NCI-H2227 treated with DMSO at 0.1 percent for 48 hours (cell line): ENCODE measurements at places on chromosomes 5 and 9.

DNA sequence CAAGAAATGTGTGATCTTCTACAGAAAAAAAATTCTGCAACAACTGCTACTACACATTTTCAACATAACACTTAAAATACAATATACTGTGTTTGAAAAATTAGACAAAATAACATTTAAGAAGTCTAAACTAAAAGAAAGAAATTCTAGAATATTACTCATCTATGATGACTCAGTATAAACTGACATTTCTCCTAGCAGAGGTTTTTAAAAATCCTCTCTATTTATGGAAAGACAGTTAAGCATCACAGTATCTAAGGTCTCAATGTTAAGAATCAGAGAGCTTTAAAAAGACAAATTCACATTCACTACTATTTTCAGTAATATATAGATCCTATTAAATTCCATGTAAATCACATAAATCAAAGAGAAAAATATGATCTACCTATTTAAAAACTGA, 61.3 kb downstream of the NR2F1-AS1 start:
- DNase-seq = no peak

DNA sequence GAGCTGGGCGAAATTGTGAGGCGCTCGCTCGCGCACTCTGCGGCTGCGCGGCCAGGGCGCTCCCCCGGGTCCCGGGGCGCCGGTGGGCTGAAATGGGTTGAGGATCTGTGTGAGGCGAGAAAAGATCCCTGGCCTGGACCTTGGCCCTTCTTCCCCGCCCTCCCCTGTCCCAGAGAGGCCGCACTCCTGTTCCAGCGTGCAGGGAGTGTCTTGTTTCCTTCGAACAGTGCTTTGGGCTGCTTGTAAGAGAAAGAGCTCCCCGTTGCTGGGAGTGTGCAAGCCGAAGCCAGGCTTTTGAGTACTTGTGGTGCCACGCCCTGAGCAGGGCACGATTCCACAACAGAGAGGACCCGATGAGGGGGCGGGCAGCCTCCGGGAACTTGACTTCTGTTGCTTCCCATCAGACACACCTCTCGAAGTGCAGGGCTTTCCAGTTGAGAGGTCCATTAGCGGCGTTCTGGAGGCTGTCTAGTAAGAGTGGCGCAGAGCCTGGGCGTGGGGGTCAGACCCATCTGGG, 535 bp downstream of the DOLPP1 start:
- peak; percentile 36 for DNase-seq

DNA sequence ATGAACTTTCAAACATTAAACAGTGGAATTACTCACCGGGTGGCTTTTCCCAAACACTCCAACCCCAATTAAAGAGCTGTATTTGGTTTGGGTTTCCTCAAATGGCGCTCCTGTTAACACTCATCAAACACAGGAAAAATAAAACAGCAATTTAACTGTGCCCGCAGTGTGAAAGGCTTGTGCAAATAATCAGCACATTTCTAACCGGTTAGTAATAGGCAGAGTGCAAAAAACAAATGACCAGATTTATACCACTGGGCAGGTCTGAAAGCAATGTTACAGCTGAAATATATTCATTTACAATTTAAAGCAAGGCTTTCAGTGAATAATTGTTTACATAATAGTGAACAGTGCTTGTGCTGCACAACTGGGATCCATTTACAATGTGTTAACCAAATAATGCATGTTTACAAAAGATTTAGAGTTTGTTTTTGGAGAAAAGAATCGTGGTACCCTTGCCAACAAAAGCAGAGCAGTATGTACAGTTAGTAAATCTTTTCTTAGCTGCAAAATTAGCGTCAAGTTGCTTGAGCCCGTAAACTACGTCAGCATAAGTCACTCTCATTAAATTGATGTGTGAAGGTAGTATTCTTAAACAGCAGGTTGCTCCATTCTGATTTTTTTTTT, 662.9 kb upstream of the ZNF608 start:
- DNase-seq = no peak

- DNase-seq = no peak
Observed at GRCh38 chr9:27110181-27110580, 1.2 kb downstream of the TEK start.

- no peak for DNase-seq
Observed at GRCh38 chr5:191036-191948, at the start of gene LRRC14B. LRRC14B (plus strand) TSS chr5:191495; CDS start chr5:191539, 44 bp downstream.

DNA sequence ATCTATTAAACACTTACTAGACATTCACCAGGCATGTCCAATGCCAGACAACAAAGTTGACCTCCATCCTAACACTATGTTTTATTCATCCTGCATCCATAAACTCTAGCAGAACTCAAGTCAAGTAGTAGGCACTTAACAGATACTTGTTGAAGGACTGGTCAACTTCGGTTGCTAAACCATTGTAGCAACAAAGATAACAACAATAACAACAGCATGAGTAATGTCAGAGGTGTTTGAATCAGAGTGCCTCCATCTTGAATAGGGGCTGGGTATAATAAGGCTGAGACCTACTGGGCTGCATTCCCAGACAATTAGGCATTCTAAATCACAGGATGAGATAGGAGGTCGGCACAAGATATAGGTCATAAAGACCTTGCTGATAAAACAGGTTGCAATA, 180.5 kb upstream of the ZNF462 start:
- DNase-seq = no peak

- no peak for DNase-seq
Observed at GRCh38 chr9:105401651-105402050, 46.2 kb upstream of the FSD1L start.

DNA sequence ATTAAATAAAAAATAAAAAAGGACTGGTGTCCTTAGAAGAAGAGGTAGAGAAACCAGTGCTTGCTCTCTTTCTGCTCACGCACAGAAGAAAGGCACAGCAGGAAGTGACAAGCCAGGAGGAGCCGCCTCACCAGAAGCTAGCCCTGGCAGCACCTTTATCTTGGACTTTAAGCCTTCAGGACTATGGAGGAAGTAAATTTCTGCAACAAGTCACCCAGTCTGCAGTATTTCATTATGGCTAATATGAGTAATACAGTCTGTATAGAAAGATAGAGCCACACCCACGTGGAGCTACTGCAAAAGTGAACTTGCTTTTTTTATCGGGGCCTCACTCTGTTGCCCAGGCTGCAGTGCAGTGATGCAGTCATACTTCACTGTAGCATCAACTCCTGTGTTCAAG, 68.4 kb downstream of the PDZD2 start:
- DNase-seq = no peak

DNA sequence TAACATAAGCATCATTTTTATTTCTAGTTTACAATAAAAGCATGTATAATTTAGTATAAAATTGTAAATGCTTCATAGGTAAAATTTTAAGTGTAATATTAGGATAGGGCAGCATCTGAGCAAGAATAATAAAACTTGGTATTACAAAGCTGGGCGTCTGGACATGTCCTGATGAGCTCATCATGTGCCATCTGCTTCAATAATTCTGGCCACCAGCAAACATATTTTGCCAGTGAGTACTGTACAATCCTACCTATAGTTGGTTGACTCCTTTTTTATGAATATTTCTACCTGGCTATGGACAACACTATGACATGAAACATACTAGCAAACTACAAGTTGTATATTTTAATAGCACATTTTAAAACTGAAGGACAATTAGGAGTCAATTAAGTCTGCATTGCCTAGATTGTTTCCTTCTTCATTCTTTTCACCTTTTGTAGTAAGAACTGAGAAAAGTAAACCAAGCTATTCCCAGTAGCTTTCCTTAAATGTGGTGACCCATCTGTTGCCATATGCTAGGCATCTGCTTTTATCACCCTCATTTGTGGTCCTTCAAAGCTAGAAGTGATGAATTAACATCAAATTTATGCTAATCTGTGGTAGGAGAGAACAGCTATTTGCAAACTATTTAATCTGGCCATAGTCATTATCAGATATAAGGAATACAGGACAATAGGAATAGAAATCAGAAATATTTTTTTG, 23.4 kb downstream of the LURAP1L start:
- DNase-seq = no peak

DNA sequence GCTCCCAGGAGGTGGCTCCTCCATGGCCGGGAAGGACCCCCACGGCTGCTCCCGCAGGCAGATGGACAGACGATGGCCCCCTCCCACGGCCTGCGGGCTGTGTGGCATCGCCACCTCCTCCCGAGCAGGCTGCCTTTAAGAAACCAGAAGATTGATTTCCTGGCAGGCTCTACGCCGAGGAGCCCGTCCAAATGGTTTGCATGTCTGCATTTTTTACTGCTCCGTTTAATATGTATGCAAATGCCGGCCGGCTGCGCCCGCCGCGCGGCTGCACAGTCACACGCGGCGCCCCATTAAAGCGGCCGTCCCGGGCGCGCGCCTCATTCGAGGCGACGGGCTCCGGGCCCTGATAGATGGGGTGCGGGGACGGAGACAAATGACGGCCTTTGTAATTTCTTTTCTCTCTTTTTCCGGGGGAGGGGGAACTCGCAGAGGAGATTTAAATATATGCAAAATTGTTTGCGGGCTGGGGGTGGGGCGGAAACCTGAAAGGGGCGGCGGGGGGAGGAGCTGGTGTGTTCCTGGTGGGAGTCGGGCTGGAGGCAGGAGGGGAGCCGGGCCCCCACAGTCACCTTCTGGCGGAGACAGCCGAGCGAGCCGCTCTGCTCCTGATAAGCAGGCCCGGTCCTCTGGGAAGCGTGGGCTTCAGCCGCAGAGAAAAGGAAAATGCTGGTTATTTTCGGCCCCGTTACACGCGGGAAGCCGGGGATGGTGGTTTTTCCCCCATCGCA, 158.7 kb upstream of the IER5L start:
- DNase-seq = no peak

- no peak for DNase-seq
Observed at GRCh38 chr5:44245935-44246334, 143.3 kb downstream of the FGF10 start.

- no peak for DNase-seq
Observed at GRCh38 chr5:171963416-171963815, 43.0 kb downstream of the FBXW11 start.

DNA sequence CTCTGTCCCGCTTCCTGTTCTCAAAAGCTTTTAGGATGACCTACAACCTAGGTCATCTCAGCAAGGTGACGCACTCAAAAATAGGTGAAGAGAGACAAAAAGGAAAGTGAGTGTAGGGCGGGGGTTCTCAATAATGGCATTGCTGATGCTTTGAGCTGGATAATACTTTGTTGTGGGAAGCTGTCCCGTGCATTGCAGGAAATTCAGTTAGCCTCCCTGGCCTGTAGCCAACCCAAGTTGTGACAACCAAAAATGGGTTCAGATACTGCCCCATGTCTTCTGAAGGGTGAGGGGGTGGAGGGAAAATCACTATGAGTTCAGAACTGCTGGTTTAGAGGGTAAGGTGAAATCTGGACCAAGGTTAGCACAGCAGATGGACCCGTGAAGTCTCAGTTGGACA, 151.4 kb downstream of the MAST4 start:
- DNase-seq = no peak

DNA sequence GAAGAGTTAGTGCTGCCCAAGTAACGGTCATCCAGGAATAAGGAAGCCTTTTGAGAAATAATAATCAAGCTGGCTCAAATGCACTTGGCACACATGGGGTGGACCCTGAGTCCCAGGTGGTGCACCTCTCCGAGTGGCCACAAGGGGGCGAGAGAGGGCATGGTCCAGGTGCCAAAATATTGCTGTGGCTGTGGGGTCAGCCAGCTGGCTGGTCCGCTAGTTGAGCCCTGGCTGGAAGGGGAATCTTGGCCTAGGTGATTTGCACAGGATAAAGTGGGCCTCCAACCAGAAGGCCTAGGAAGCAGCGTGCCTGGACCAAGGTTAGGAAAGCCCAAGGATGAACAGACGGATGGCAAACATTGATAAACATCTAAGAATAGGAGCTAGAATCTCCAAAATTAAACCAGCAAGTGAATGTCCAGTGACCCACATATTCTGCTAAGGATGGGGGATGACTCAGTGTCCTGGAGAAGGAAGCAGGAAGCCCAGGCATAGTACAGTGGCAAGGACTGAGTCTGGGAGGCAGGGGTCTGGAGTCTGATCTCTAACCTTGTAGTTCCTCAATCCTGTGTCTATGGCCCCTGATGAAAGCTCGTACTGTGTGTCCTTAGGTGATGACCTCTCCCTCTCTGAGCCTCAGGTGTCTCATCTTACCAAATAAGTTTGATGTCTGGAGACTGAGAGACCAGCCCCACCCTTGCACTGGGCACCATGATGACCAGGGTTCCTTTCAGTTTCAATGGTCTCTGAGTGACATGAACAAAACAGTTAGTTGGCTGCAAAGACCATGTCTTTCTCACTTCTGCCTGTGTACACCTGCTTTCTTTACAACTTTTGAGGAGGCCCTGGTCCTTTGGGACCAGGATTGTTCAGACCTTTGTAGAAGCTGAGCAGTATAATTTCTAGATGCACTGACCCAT, 19.2 kb upstream of the SHB start:
- DNase-seq = no peak

DNA sequence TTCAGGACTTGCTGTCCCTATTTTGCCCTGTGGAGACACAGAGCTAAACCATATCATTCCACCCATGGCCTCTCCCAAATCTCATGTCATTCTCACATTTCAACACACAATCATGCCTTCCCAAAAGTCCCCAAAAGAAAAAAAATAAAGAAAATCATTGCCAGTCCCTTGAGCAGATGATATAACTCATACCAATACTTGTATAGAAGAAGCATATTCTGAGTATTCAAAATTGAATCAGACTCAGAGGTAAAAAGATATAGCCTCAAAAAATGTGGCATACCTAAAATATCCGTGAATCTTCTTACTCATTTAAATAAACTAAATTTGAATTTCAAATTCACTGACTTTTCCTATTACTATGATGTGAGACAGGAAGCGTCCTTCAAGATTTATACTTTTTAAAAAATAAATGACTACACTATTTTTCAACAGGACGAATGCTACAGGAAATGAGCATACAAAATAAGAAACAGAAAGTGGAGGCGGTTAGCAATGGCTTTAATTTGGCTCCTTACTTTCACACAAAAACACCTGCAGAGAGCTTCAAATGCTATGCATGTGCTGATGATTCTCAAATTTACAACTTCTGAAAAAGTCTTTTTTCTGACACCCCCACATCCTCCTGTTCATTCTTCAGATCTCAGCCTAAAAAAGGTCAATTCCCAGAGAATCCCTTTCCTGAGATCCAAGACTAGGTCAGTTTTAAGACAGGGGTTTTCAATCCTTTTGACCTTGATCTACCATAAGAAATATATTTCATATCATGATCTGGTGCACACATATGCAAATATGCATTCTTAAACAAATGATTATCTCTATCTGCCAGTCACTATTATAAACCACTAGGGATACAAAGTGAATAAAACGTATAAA, 39.6 kb upstream of the DMXL1 start:
- no peak for DNase-seq

DNA sequence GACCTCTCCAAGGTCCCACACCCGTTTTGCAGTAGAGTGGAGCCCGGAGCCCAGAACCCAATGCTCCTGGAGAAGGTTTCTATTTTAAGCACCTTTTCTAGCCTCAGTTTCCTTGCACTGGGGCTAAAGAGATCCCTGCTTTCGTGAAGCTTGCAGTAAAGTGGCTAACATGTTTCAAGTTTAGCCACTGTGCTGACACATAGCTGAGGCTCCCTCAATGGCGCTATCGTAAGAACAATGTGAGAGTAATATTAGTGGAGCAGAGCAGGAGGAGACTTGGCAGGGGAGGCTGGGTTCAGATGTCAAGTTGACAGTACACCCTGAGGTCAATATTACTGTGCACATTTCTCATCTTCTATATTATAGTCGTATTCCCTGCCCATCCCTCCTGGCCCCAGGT, 7.9 kb downstream of the CTXN3 start:
- no peak for DNase-seq
